ENCODE measurements at places on chromosomes 13 and 19.

GRCh38 chr13:92158346-92158745, 759.9 kb downstream of the GPC5 start:
- DNase-seq, result no peak

DNA sequence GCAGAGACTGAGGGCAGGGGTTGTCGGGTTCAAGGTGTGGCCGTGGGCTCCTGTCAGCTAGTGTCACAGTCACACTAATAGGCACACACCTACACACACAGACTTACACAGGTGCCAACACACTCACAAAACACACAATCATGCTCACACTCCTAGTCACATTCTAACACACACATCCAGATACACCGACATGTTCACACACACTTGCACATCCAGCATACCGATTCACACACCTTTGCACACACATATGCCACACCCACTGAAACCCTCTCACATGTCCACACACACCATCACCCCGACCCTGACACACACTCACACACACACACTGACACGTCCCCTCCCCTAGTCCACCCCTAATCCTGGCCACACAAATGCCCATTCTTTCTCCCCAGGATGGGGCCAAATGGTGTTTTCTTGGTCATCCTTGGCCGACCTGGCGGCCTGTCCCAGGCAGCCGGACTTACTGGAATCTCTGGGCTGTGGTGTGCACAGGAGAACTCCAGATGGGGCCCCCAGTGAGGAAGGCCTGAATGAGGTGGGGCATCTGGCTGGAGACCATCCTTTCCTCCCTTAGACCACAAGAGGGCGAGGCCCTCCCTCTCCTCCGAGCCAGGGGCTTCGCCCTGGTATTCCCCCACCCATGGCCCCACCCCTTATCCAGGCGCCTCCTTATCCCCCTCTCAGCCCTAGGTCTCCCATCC, 19.1 kb upstream of the PNMA8B start:
- no peak for DNase-seq

- no peak for DNase-seq
Observed at GRCh38 chr19:12985049-12985776, 10.1 kb upstream of the NFIX start.

DNA sequence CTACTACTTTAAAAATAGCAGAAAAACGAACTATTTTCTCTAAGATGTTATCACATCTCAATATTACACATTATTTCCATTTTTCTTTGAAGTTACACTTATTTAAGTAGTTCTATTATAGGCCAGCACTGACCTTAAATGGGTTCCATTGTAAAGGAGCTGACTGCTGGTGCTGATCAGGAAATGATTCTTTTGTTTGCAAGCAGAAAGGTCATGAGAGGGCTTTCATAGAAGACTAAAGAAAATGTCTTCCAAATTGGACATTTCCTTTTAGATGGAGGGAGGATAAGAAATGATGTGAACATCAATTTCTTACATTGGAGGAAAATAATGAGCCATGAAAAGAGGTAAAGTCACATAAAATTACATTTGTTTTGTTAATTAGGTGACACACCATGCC, 96.2 kb downstream of the SUCLA2 start:
- DNase-seq, result no peak

GRCh38 chr19:22623841-22624221, 10.3 kb upstream of the ZNF492 start:
- DNase-seq, result no peak

GRCh38 chr13:102038787-102039186, 363.1 kb downstream of the FGF14 start:
- no peak for DNase-seq

- DNase-seq, result no peak
Observed at GRCh38 chr13:109989686-109990085, 203.3 kb upstream of the IRS2 start.

DNA sequence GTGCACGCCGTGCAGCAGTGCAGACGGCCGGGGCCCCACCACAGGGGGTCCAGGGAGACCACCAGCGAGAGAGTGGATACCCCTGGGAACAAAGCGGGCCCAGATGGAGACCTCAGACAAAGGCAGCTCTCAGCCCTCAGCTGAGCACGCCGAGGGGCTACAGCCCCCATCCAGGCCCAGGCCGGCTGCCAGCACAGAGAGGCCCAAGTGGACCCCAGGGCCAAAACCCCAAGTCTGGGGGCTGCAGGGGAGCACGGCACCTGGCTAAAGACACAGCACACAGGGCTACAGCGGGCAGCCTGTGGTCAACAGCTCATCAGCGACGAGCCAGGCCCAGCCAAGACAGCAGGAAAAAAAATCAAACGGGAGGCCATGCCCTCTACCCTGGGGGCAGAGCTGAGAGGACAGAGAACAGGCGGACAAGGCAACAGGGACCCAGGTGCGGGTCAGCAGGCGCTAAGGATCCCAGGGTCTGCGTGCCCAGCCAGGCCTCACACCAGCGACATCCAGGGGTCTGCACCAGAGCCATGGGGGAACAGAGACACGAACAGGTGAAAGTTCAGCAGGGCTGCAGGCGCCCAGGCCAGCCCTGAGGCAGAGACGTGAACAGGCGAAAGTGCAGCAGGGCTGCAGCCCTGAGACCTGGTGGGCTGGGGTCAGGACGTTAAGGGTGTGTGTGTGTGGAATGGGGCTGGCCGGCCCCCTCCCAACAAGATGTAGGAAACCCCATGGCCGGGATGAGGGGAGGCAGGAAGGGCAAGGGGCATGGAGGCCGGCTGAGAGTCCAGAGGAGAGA, 34.3 kb downstream of the RASA3 start:
- no peak for DNase-seq

- no peak for DNase-seq
Observed at GRCh38 chr13:104841110-104841509, 1694.4 kb downstream of the EFNB2 start.

DNA sequence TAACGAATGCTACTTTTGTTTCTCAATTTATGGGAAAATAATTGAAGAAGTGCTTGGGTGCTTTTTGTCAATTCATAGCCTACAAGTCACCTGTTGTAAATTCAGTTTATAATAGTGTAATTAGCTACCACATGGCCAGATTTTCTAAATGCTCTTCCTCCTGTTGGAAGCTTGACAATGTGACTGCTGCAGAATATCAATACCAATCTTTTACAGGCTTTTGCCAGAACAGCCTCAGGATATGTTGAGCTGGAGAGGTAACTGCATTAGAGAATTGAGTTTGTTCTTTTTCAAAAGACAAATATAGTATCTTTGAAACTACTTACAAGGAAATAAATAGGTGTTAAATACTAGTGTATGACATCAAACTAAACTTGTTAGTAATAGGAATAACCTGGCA, 277.8 kb downstream of the POU4F1 start:
- DNase-seq, result no peak

- DNase-seq, result no peak
Observed at GRCh38 chr13:92677571-92677970, 549.0 kb upstream of the GPC6 start.

DNA sequence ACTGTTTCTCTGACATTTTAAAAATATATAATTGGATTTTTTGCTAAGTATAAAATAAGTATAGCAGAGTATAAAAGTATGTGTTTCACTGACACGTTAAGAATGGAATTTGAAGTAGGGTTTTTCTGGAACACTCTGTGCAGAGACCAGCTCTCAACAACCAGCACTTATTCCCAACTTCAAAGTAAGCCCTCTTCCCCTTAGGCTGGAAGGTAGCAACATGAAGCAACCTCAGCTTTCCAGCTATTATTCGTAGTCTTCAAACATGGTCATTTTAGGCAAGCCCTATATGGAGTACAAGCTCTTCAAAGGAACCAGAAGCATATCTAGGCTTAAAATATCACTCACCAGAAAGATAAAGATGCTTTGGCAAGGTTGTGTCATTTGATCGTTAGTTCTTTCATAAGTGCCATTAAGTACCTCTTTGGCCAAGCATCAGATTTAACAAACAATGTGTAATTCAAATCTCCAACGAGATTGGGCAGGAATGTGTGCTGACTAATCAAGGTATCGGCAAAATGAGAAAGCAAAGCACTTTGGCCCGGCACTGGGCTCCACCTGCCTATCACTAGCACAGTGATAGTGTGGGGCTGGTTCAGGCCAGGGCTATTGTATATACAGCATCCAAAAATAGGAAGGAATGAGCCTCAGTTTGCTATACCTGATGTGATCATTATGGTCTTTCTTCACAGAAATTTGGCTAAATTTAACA, 95.9 kb upstream of the FREM2 start:
- no peak for DNase-seq

- DNase-seq, result no peak
Observed at GRCh38 chr13:97506511-97506910, 72.5 kb downstream of the RAP2A start.

DNA sequence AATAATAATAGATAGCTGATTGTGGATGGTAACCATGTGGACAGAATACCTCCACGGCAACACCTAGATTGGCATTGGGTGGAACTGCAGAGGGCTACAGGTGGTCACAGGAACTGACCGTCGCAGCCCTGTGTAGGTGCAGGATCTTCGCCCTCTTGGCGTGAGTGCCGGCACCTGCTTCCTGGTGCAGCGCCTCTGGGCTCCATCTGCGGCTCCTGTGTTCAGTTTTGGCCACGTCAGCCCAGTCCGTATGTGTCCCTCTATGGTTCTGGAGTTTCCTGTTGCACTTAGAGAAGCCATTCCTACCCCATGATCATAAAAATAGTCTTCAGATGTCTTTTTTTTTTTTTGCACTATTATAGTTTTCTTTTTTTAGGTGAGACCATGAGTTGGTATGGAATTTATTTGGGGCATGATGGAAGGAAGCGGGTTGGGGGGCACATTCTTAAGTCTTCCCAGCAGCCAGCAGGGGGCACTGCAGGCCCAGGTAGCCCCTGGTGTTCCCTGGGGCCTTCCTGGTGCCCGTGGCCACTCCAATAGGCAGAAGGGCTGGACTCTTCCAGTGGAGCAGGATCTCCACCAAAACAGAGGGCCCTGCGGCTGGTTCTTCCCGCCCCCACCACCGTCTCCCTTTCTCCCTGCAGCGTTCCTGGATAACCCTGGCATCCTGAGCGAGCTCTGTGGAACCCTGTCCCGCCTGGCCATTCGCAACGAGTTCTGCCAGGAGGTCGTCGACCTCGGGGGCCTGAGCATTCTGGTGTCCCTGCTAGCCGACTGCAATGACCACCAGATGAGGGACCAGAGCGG, 10.1 kb upstream of the SLC25A42 start:
- DNase-seq, result peak; percentile 83

GRCh38 chr19:45919678-45920077, 5.1 kb upstream of the NANOS2 start:
- DNase-seq, result no peak

- peak; percentile 6 for DNase-seq
Observed at GRCh38 chr13:97068151-97068550, 73.9 kb upstream of the OXGR1 start.

GRCh38 chr19:49894879-49895565, 1.7 kb downstream of the IL4I1 start:
- DNase-seq, result no peak

- no peak for DNase-seq
Observed at GRCh38 chr13:24505756-24506155, 6.8 kb downstream of the PARP4 start.

GRCh38 chr13:74191410-74191809, 57.2 kb upstream of the KLF12 start:
- DNase-seq, result no peak

- DNase-seq, result no peak
Observed at GRCh38 chr13:114229506-114229905, 5.2 kb upstream of the CDC16 start.

DNA sequence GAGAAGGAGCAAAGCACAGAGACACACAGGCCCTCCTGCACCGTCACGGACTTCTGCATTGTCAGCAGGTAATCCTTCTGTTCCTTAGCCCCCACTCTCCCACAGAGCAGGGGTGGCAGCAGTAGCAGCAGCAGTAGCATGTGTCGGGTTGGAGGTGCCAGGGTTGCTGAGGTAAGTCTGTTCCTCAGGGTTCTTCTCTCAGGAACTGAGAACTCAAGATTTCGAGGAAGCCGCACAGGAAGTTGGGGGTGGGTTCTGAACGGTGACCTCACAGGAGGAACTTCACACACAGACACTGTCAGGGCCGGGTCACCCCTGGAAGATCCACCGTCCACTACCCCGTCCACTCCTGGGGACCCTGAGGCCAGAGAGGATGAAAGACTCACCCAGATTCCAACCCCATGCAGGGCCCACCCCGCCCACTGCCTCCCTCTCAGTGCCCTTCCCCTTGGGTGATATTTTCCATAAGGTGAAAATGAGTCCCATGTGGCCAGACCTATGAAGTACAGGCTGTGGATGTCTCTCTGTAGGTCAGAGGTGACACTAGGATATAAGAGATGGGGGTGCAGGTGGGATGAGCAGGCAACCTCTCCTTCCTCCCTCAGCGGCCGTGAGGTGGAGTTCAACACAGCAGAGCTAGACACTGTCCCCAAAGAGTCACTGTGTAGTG, at the start of gene SIGLEC12:
SIGLEC12 (minus strand) TSS at position 207 of the 670 bp plus-strand sequence; CDS start at position 140, 67 bp downstream.
- no peak for DNase-seq

GRCh38 chr13:109586509-109587346, 199.7 kb downstream of the IRS2 start:
- no peak for DNase-seq

- DNase-seq, result no peak
Observed at GRCh38 chr13:41909506-41909905, 51.4 kb downstream of the VWA8 start.
